Fibroblast of villous mesenchyme (primary cell): ENCODE measurements at places on chromosomes 11 and 22. TPM values are rescaled to one million over a fixed set of nuclear protein-coding genes. Genes with fewer than 3 reads are reported as not detected.

Gene GGTLC2
- total RNA-seq, result not detected in 2 replicates

Gene CD3G
- total RNA-seq, result not detected in 2 replicates

DNA sequence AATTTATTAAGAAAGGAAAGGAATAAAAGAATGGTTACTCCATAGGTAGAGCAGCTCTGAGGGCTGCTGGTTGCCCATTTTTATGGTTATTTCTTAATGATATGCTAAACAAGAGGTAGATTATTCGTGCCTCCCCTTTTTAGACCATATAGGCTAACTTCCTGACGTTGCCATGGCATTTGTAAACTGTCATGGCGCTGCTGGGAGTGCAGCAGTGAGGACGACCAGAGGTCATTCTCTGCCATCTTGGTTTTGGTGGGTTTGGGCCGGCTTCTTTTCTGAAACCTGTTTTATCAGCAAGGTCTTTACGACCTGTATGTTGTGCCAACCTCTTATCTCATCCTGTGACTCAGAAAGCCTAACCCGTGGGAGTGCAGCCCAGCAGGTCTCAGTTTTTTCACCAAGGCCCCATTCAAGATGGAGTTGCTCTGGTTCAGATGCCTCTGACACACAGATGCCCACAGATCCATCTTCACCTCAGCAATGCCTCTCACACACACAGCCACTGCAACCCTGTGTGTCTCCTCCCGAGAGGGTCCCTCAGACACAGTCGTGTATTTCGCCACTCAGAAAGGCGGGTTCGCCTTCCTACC, 16.4 kb upstream of the JAM3 start:
- DNase-seq, result no peak

GRCh38 chr11:64559351-64560138, 31.5 kb upstream of the SLC22A12 start:
- DNase-seq, result no peak

GRCh38 chr11:14643697-14644225, at the start of gene PDE3B:
Gene PDE3B (plus strand): TSS chr11:14643804. CDS start chr11:14644076, 272 bp downstream.
- DNase-seq, result peak; percentile 25
